ENCODE measurements at places on chromosomes 1 and 21.

DNA sequence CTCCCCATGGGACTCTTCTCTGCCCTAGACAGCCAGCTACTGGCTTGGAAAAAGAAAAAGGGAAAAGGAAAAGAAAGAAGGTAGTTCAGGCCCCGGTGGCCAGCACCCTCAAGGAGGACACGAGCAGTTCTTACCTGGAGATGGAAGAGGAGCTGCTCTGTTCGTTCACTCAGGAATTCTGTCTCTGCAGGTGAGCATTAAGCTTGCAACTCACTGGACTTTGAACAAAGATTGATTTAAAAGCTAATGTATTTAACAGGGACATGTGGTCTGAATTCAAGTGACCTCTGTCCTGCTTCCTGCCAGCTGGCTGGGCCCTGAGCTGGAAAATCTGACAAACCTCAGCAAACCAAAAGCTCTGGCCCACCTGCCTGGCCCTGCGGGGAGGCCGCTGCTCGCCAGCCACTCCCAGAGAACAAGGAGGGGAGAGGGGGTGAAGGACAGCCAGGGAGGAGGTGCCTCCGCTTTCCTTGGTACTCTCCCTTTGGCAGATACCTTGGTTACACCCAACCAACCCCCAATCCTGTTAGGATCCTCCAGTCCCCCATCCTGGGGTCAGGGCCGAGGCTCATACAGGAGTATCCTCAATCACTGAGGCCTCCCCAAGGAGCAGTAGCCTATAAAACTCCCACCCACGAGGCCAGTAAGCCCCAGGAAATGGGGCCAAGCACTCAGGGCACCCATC is at the start of gene PDZK1:
TSS of gene PDZK1 (minus strand) at position 186 of the 685 bp plus-strand sequence. CDS start 19,347 bp downstream, outside the sequence.
- no peak for DNase-seq

GRCh38 chr1:2640626-2641025 is 7.8 kb upstream of the MMEL1 start:
- DNase-seq: no peak

DNA sequence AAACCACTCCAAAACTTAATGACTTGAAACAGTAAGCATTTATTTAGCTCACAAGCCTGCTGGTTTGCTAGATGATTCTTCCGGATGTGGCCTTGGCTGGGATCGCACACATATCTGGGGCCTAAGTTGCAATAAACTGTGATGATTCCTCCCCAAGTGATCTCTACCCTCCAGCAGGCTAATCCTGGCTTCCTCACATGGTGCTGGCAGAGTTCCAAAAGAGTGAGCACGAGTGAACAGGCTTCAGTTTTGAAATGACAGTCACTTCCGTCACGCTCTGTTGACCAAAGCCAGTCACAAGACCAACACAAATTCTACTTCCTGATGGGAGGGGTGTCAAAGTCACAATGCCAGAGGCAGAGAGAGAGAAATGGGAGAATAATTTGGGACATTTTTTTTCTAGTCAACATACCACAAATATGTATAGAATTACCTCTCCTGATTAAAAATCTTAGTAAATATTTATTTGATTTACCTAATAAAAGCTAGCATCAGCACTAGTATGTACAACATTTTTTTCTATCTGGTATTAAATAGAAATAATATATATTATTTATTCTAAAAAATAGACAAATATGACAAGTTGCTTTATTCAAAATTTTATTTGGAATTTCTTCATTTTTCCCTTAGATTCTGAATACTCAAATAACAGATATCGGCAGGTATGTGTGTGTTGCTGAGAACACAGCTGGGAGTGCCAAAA is 292.7 kb downstream of the TPR start:
- DNase-seq: peak; percentile 70

DNA sequence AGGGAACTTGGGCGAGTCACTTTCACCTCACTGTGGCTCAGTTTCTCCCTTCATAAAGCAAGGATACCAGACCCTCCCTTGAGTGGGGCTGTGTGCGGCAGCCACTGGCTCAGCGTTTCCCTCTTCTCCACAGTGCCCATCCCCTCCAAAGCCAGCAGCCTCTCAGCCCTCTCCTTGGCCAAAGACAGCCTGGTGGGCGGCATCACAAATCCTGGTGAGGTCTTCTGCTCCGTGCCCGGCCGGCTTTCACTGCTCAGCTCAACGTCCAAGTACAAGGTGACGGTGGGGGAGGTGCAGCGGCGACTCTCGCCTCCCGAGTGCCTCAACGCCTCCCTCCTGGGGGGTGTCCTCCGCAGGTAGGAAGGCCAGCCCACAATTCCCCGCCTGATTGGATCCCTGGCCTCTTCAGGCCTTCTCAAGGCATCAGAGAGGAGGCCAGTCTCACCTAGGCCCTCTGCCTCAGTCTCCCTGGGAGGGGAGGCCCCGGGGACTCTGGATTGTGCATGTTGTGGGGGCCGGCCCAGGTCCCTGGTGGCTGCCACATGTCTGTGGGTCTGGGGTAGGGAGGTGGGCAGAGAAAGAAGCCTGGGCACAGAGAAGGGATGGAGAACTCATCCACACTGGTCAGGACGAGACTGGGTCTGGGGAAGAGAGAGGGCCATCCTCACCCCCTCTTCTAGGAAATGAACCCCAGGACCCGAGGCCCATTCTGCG is 15.2 kb downstream of the TFAP2E start:
- DNase-seq: no peak

DNA sequence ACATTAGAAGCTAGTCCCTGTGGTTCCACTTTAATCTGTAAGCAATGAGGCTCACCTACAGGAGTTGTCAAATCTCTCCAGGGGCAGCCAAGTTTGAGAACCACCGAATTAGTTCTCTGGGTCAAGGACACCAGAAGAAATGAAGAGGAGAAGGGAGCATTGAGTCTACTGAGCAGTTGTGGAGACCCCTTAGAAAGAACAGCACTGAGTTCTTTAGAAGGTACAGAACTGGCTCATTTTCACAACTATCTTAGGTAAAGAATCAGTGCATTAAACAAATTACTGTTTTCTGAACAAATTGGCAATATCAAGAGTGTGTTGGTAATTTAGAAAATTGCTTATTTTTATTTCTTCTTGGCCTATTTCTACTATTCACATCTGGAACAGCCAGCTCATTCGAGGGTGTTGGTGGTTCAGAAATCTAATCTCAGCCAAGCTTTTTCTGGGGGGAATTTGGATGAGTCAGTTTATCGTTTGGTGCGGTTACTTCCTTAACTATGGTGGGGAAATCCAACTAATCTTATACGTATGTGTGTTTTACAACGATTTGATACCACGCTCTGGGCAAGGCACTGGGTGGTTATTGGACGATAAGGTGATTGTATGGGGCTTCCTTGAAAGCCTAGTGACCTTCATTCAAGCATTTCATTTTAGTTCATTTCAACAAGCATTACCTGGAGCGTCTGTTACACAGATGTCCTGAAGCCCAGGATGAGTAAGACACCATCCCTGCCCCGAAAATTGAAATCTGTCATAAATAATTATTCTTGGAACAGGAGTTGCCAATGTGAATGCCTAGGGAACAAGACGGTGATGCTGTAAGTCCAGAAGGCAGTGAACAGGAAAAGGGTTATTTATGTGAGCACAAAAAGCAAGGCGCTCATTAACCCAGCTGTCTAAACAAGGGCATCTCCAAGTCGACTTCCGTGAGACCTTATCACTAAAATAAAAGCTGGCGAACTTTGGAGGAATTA is 52.0 kb upstream of the TMPRSS2 start:
- DNase-seq: no peak

GRCh38 chr1:61579802-61580201 is 145.1 kb downstream of the TM2D1 start:
- DNase-seq: no peak

GRCh38 chr1:2547210-2548067 is 8.7 kb upstream of the TNFRSF14 start:
- DNase-seq: no peak

DNA sequence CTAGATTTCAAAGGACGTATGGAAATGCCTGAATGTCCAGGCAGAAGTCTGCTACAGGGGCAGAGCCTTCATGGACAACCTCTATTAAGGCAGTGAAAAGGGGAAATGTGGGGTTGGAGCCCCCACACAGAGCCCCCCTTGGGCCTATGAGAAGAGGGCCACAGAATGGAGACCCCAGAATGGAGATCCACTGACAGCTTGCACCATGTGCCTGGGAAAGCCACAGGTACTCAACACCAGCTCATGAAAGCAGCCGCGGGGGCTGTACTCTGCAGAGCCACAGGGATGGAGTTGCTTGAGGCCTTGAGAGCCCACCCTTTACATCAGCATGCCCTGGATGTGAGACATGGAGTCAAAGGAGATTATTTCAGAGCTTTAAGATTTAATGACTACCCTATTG is 108.7 kb downstream of the DMRTB1 start:
- DNase-seq: no peak

- no peak for DNase-seq
Observed at GRCh38 chr1:182564406-182565004, 24.6 kb downstream of the RNASEL start.

DNA sequence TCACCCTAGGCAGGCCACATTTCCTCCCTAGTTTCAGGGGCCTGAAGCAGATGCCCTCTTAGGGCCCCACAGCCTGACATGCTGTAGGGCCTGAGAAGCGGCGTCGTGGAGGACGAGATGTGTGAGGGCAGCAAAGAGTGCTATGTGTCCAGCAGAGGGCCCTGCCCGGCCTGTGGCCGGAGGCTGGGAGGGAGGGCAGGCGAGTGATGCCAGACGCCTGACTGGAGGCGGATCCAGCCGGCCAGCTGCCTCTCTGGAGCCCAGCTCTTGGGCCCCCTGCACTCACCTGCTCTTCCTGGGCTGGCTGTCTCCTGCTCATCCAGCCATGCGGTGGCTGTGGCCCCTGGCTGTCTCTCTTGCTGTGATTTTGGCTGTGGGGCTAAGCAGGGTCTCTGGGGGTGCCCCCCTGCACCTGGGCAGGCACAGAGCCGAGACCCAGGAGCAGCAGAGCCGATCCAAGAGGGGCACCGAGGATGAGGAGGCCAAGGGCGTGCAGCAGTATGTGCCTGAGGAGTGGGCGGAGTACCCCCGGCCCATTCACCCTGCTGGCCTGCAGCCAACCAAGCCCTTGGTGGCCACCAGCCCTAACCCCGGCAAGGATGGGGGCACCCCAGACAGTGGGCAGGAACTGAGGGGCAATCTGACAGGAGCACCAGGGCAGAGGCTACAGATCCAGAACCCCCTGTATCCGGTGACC is at the start of gene GPR37L1:
TSS of gene GPR37L1 (plus strand) at position 279 of the 697 bp plus-strand sequence. CDS start at position 326, 47 bp downstream.
- DNase-seq: no peak

DNA sequence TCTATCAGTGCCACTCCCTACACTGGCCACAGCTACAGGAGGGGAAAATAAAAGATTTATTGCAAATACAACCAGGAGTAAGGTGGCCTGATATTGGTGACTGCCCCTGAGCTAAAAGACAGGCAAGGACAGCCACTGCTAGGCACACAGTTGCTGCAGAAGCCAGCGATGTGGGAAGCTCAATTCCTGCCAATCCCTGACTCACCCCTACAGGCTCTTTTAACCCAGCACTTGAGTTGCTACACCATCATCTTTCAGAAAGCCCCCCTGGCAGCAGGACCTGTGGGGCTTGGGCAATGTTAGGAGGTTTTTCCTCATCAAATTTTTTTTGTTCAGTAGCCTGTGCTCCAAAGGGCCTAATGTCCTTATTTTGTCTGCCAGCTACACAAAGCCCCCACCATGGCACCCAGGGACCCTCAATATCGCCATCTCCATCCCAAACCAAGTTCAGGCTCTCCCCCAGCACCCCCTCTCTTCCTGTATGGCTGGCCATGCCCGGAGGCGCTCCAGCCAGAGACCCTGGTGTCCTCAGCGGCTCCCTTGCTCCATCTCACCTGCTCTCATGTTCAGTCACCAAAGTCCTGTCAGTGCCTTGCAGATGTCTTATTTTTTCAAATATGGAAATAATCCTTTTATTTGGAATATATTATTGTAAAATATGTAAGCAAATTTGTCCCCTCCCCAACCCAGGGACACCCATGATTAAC is 13.4 kb downstream of the CLEC20A start:
- DNase-seq: no peak

GRCh38 chr1:174997041-174997440 is 2.7 kb upstream of the CACYBP start:
- DNase-seq: no peak

- no peak for DNase-seq
Observed at GRCh38 chr21:44461005-44461404, 5.7 kb downstream of the LRRC3 start.

- DNase-seq: no peak
Observed at GRCh38 chr1:153488731-153489130, 28.3 kb upstream of the S100A7 start.

GRCh38 chr1:228035844-228036243 is 29.0 kb downstream of the WNT3A start:
- no peak for DNase-seq

- no peak for DNase-seq
Observed at GRCh38 chr1:246705368-246705767, 18.8 kb upstream of the SCCPDH start.

DNA sequence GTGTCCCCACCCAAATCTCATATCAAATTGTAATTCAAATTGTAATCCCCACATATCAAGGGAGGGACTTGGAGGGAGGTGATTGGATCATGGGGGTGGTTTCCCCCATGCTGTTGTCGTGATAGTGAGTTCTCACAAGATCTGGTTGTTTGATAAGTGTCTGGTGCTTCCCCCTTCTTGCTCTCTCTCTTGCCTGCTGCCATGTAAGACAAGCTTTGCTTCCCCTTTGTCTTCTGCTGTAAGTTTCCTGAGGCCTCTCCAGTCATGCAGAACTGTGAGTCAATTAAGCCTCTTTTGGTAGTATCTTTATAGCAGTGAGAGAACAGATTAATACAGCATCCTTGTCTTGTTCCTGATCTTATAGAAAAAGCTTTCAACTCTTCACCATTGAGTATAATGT is 6.5 kb upstream of the LRRC39 start:
- DNase-seq: no peak

- no peak for DNase-seq
Observed at GRCh38 chr1:10900251-10900651, 103.8 kb upstream of the CASZ1 start.

DNA sequence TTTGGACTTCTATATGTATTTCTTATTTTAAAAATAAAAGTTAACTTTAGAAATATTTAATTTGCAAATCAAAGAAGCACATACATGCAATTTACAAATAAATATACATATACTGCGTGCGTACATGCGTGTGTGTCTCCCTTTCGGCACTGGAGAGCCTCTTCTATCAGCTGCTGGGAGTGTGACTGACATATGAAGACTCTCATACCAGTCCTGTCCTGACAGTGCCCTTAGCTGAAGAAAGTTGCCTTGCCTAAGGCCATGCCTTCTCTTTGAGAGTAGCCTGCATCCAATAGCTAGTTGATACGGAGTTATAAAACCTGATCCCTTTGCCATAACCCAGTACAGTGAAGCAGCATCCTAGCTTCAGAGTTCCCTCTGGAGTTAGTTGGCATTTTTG is 282.4 kb upstream of the NEGR1 start:
- DNase-seq: no peak

All from NCI-H748 treated with DMSO at 0.1 percent for 48 hours (cell line).